ENCODE measurements at places on chromosomes 3 and 15. TPM values are rescaled to one million over a fixed set of nuclear protein-coding genes. Genes with fewer than 3 reads are reported as not detected.

The SLC51B gene
- total RNA-seq, result 10.3 TPM

The GOLGA6L9 gene
- 3.3 TPM for total RNA-seq

The DRD3 gene
- not detected for total RNA-seq

The CPNE4 gene
- total RNA-seq, result 5.0 TPM

The P2RY12 gene
- not detected for total RNA-seq

The ACKR4 gene
- not detected for total RNA-seq

The CBLB gene
- 11.8 TPM for total RNA-seq

The CPB1 gene
- not detected for total RNA-seq

The TF gene
- 0.51 TPM for total RNA-seq

The VEPH1 gene
- total RNA-seq, result 0.10 TPM

The CACNA2D3 gene
- total RNA-seq, result not detected

The TMEM158 gene
- 24.2 TPM for total RNA-seq

The SERPINI2 gene
- total RNA-seq, result not detected

The GOLGA8Q gene
- total RNA-seq, result 0.38 TPM

The CCR8 gene
- total RNA-seq, result not detected

The PTX3 gene
- total RNA-seq, result 0.81 TPM

The IL17RE gene
- 0.98 TPM for total RNA-seq

The C3orf20 gene
- not detected for total RNA-seq

The LDHAL6B gene
- not detected for total RNA-seq

The CIB2 gene
- 23.0 TPM for total RNA-seq

The ST3GAL6 gene
- total RNA-seq, result 1.9 TPM

The CLDN18 gene
- total RNA-seq, result not detected

The PLSCR2 gene
- not detected for total RNA-seq

The SLC22A14 gene
- total RNA-seq, result not detected

The CASR gene
- not detected for total RNA-seq

The PLSCR5 gene
- not detected for total RNA-seq

The C15orf62 gene
- not detected for total RNA-seq

The ZDHHC19 gene
- 0.60 TPM for total RNA-seq

The ITIH1 gene
- total RNA-seq, result not detected

Data from A549 treated with CpdA at 1 μM for 4 hours (cell line).